Aorta (tissue), 5 donors: ENCODE measurements at places on chromosomes 2 and 18. TPM values are rescaled to one million over a fixed set of nuclear protein-coding genes. Genes with fewer than 3 reads are reported as not detected.

DNA sequence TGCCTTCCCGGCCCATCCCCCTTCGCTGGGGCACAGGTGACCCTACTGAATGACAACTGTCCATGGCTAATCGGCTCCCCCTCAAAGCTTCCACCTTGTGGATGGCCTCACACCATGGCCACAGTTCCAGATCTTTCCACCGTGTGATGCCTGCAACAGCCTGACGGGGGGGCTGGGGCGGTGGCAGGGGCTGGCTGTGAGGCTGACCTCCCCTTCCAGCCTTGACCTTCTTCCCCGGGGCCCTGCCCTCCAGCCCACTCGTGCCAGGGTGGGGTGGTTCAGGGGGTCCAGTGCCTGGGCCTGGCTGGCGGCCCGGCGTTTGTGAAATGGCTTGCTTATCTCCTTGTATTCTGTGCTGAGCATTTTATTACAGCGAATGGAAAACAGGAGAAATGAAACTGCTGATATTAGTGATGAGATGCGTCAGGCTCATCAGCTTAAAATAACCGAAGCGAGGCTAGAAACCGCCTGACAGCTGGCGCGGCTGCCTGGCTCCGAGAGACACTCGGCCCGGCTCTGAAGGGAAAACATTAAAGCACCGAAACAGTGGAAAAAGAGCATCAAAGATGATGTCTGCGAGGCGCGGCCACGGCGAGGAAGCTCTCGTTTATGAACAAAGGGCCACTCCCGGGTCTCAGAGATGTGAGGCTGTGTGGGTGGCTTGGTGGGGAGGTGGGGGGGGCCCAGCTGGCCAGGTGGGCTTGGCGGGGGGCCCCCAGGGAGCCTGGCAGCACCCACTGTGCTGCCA lies 916 bp upstream of the PDCD1 start:
- no peaks in the 10 kb centered on the region for H3K36me3 ChIP-seq
- peak; percentile 77 for DNase-seq
- no peak overlapping the region for H3K27ac ChIP-seq
- no peak overlapping the region for H3K4me3 ChIP-seq

ALPG gene
- not detected for total RNA-seq

- no peak for DNase-seq
- no peak overlapping the region for H3K27ac ChIP-seq
- H3K27me3 ChIP-seq: no peaks in the 10 kb centered on the region
- H3K4me1 ChIP-seq: peaks cover 7% of the 10 kb centered on the region
Measured at GRCh38 chr2:197159661-197160211, 150.8 kb downstream of the ANKRD44 start.

- no peaks in the 10 kb centered on the region for H3K27me3 ChIP-seq
- no peak overlapping the region for H3K4me3 ChIP-seq
- no peaks in the 10 kb centered on the region for H3K4me1 ChIP-seq
- no peaks in the 10 kb centered on the region for H3K36me3 ChIP-seq
- no peak overlapping the region for H3K27ac ChIP-seq
Measured at GRCh38 chr2:40300391-40300790, 151.5 kb downstream of the SLC8A1 start.

ERBB4 gene
- 28.6 TPM for total RNA-seq

DNAH7 gene
- total RNA-seq: 1.8 TPM

- DNase-seq: peak; percentile 83
- no peaks in the 10 kb centered on the region for H3K36me3 ChIP-seq
- H3K27ac ChIP-seq: no peak overlapping the region
- H3K4me1 ChIP-seq: no peaks in the 10 kb centered on the region
- no peaks in the 10 kb centered on the region for H3K27me3 ChIP-seq
Measured at GRCh38 chr18:3703732-3704176, 253.8 kb downstream of the TGIF1 start.
